ENCODE measurements at places on chromosomes 1 and 21. TPM values are rescaled to one million over a fixed set of nuclear protein-coding genes. Genes with fewer than 3 reads are reported as not detected.

Gene MROH9
- total RNA-seq, result 0.85 TPM

Gene NMNAT2
- 10.4 TPM for total RNA-seq

Gene FMOD
- total RNA-seq, result 6.5 TPM

Gene NEK2
- total RNA-seq, result 43.3 TPM

Gene SPATA17
- 1.1 TPM for total RNA-seq

Gene MYOCOS
- total RNA-seq, result not detected

Gene ATF3
- total RNA-seq, result 14.9 TPM

Gene SLC2A5
- 5.6 TPM for total RNA-seq

Gene CHD5
- under 0.01 TPM for total RNA-seq

Gene SLC22A15
- total RNA-seq, result 1.3 TPM

Gene TTC22
- not detected for total RNA-seq

Gene TRIM17
- total RNA-seq, result under 0.01 TPM

Gene GIPC2
- total RNA-seq, result 5.9 TPM

Gene SELENON
- total RNA-seq, result 10.0 TPM

Gene CAPN2
- 286 TPM for total RNA-seq

Gene SELE
- under 0.01 TPM for total RNA-seq

Gene TMEM269
- not detected for total RNA-seq

Gene WARS2
- 12.5 TPM for total RNA-seq

Gene G0S2
- 34.1 TPM for total RNA-seq

Gene RRP1
- 13.8 TPM for total RNA-seq

Gene GNG4
- total RNA-seq, result under 0.01 TPM

Gene ADORA3
- total RNA-seq, result not detected

Gene REN
- total RNA-seq, result not detected

Data from regular cardiac myocyte (primary cell).